EH (cell line): ENCODE measurements at places on chromosomes 2 and 18.
A peak's percentile ranks its signal among the peaks of the same experiment; 100 is the strongest.

GRCh38 chr2:19360266-19360965, 2.0 kb upstream of the OSR1 start:
- DNase-seq, result no peak

DNA sequence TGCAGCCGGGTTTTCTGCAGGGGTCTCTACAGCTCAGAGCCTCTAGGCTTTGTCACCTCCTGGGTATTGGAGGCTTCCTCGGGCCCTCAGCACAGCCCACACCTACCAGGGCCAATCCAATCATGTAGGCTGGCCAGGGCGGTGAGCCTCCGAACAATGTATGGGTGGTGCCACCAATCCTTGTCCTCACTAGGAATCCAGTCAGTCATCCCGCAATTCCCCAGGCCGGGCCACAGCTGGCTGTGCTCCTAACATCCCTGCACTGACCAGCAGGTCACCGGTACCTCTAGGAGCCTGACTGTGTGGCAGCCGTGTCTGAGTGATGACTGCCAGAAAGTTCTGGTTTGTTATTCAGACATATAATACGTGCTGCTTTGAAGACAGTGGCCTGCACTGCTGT, 129.4 kb downstream of the SH3RF3 start:
- DNase-seq, result no peak

DNA sequence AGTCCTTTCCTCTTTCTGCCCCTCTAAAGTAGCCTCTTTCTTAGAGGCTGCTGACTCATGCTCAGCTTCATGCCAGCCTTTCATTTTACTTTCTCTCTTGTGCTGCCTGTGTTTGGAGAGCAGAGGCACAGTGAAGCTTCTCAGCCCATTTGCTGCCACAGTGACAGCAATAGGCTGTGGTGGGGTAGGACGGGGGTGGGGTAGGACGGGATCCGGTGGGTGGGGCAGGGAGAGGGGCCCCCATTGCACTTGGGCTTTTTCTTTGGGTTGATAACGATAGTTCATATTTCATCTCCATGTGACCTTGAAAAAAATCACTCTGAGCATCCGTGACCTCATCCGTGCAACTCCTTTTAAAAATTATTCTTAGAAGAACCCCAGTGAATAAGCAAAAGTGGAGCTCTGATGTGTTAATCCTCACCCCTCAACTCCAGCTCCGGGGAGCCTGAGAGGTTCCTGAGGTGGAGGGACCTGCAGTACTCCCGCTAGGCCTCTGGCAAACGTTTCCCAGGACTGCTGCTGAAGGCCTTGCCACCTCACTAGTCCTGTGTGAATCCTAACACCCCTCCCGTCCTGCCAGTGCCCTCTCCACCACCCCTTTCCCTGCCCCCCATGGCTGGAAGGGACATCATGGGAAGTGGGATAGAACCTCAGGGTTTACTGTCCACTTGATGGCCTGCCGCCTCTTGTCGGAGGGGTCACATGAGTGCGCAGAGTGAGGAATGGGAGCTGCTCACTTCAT, 70.8 kb downstream of the INPP4A start:
- DNase-seq, result peak; percentile 54

- DNase-seq, result no peak
Measured at GRCh38 chr2:146934921-146935320, 909.9 kb upstream of the ACVR2A start.

DNA sequence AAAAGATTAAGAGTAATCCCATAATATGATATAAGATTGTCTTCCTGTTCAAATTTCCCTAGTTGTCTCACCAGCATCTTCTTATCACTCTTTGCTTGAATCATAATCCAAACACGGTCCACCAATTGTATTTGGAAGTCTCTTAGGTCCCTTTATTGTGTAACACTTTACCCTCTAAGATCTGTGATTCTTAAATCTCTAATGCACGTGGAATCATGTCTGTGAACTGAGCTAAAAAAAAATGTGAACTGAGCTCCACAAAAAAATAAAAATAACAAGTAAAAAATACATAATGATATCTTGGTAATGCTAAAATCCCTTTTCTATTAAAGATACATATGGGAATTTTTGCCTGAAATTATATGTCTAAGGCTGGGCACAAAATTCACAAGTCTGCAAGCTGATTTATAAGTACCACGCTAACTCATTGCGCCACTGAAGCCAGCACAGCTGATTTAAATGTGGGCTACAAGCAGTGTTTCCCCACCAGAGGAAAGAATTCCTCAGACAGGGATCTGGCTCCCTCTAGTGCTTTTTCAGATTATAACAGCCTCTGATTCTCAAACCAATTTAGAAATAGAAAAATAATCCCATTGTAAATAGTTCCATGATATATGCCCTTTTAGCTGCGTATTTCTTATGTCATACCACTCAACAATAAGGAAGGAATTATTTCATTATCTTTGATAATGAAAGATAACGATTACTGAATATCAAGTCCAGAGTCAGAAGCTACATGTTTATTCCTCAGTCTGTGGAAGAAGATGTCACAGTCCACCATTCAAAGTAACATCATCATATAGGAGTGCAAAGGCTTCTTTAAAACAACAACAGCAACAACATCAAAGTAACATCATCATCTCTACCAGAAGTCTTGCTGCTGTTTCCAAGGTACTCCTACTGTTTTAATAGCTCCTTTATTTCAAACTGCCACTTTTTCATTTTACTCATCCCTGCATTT, 22.9 kb downstream of the RBM43 start:
- peak; percentile 81 for DNase-seq

DNA sequence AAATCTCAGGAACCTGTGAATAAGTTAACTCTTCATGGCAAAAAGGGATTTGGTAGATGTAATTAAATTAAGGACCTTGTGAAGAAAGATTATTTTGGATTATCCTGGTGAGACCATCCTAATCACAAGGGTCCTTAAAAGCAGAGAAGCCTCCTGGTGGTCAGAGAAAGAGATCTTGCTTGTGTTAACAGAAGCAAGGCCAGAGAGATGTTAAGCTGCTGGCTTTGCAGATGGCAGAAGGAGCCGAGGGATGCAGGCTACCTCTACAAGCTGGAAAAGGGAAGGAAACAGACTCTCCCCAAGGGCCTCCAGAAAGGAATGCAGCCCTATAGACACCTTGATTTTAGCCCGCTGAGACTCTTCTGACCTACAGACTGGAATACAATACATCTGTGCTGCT, 197.0 kb downstream of the STK39 start:
- DNase-seq, result no peak

- peak; percentile 86 for DNase-seq
Measured at GRCh38 chr2:216339456-216340279, 32.6 kb downstream of the MARCHF4 start.

DNA sequence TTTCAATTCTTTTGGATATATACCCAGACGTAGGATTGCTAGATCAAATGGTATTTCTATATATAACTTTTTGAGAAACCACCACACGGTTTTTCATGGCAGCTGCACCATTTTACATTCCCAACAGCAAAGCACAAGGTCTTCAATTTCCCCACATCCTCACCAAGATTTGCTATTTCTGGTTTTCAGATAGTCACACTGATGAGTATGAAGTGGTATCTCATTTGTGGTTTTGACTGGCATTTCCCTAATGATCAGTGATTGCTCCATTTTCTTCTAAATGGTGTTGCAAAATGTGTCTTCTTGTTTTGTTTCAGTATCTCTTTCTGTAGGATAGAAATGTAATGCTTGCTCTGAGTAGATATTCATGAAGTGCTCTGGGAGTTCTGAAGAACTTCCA, 52.0 kb downstream of the ANKRD44 start:
- peak; percentile 61 for DNase-seq

DNA sequence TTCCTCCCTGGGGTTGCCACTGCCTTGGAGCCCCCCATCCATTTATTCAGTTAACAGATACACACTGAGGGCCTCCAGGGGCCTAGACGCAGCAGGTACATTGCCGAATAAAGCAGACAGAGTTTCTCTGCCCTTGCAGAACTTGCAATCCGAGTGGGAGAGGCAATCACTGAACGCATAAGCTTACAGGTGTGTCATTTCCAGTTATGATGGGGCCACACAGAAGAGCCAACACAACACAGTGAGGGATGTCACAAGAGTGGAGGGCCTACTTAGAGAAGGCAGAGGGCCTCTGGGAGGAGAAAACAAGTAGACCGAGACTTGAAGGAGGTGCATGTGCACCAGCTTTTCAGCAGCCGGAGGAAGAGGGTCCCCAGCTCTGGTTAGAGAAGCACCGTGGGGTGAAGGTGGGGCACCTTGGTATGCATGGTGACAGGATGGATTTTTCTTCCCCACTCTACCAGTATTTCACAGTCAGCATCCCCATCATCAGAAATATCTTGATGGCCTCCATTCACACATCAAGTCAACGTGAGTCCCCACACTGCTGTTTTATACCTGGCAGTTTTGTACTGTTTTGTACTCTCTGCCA, 150.9 kb downstream of the SMAD7 start:
- DNase-seq, result no peak

GRCh38 chr2:76391678-76392077, 681.0 kb upstream of the GCFC2 start:
- no peak for DNase-seq

- DNase-seq, result peak; percentile 51
Measured at GRCh38 chr2:100178085-100178788, 35.8 kb upstream of the AFF3 start.

- no peak for DNase-seq
Measured at GRCh38 chr2:18406219-18406618, 154.2 kb downstream of the RDH14 start.

DNA sequence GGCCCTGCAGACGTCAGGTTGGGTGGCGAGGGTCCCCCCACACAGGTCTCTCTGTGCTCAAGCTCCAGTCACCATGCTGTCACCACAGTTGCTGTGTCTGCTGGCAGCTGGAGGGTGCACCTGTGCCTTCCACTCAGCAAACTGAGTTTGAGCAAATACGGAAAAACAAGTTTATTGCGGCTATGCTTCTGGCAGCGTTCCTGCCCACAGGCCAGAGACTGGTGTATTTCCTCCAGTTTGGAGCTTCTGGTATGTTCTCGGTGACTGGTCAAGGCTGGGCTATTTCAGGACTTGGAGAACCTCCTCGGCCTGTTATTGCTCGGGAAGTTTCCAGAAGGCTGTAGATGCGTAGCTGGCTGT, 132.6 kb downstream of the SEPTIN10 start:
- no peak for DNase-seq

DNA sequence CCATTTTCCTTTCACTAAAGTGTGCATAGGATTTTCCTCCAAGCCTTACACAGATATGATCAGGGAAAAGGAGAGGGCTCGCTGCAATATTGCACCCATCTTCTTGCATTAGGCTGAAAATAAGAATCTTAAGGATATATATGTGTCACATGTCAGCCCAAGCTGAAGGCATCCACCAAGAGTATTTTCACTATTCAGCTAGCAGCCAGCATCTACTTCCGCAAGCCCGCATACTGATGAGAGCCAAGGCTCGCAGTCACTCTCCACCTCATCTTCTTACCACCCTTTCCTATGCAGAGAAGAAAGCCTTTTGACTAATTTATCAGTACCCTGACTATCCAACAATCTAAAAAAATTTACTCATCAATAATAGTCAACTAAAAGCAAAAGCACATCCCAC, 6.1 kb downstream of the TMEM163 start:
- no peak for DNase-seq

DNA sequence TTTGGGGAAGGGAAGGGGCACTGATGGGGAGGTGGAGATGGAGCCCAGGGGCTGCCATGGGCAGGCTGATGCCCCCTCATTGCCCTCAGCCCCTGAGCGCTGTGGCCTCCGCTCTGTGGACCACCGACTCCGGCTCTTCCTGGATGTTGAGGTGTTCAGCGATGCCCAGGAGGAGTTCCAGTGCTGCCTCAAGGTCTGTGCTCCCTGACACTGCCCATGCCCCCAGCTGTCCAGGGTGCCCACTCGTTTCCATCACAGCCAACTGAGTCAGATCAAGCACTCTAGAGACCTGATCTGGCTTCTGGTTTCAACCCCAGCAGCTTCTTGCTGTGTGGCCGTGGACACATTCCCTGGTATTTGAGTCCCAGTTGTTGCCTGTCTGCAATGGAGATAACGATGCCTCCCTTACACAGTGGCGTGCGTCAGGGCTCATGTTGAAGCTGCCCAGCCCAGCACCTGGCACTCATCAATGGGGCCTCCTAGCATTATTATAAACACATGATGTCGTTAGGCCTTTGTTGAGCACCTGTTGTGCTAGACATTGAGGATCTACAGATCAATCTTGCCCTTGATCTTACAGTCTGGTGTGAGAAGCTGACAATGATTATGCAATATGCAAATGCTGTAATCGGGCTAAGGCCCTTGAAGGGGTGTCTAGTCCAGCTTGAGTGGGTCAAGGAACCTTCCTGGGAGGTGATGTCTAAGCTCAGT, 14.4 kb downstream of the STK11IP start:
- no peak for DNase-seq

- DNase-seq, result peak; percentile 58
Measured at GRCh38 chr2:36570416-36570815, 27.6 kb downstream of the FEZ2 start.

GRCh38 chr18:58807766-58808165, 56.9 kb upstream of the ZNF532 start:
- DNase-seq, result no peak

- peak; percentile 91 for DNase-seq
Measured at GRCh38 chr2:20424300-20425290, 22.3 kb upstream of the RHOB start.

- no peak for DNase-seq
Measured at GRCh38 chr2:127648321-127648720, 2.4 kb downstream of the GPR17 start.

DNA sequence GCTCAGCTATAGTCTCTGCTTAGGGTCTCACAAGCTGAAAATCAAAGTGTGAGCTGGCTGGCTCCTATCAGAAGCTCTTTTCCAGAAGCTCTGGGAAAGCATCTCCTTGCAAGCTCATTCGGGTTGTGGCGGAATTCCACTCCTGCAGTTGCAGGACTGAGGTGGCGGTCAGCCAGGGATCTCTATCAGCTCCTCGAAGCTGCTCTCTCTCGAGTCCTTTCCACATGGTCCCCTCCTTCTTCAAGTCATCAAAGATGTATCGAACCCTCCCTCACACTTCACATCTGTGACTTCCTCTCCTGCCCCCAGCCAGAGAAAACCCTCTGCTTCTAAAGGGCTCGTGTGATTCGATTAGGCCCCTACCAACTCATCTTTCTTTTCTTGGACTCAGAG, 141.7 kb downstream of the ZFP36L2 start:
- peak; percentile 88 for DNase-seq

GRCh38 chr2:76569819-76570218, 859.1 kb upstream of the GCFC2 start:
- no peak for DNase-seq

DNA sequence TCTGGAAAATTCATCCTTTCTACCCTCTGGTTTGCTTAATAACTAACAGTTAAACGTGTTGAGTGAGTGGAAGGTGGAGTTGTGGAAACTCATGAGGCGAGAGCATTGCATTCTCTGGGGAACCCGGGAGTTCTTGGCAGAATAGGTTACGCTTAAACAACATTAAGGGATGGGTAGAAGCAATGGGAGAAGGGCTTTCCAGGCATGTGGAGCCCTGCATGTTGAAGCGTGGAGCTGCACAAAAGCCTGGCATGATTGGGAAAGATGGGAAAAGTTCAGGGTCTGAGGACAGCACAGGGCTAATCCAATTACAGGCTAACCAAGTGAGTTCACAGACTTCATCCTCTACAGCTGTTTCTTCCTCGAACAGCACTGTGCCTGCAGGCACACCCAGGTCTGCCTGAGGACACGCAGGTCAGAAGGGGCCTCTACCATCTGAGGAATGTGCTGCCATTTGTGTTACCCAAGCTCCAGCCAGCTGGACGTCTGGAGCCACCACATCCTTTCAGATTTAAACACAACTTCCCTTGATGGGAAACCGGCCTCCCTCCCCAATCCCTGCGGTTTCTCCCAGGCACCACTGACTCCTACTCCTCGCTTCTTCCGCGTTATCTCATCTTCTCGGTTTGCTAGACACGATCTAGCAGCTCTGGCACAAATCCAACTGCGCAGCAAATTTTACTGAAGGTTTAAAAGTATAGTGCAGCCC, 164.2 kb downstream of the ANTXR1 start:
- DNase-seq, result peak; percentile 99

GRCh38 chr2:7096726-7097352, 179.6 kb downstream of the RNF144A start:
- DNase-seq, result no peak
